ENCODE measurements at places on chromosomes 3 and 15.

- no peak for DNase-seq
Measured at GRCh38 chr3:150789451-150789850, 26.5 kb upstream of the SIAH2 start.

GRCh38 chr3:197031315-197032285 lies 2.0 kb upstream of the MELTF start:
- no peak for DNase-seq

DNA sequence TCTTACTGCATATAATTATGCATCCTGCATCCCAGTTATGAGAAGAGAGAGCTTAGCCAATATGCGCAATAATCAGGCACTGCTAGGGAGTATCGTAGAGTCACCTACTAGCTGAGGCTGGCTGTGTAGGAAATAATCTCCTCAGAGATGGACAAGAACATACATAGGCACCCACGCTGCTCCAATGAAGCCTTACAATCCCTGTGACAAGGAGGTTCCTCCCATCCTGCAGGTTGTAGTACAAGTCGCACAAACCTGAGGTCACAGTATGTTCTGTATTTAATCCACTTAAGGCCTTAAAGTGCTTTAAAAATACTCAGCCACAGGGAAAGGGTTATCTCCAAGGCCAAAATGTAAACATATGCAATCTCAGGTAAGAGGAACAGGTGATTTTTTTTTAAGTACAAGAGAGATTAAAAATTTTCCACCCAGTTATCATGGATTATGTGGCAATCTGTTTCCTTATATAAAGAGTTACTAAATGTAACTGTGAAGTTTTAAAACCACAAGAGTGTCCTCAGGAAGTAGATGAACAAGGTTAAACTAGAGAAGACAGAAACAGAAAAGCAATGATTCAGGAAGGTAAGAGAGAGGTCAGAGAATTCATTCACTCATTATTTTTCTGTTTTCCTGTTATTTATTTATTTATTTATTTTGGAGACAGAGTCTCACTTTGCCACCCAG lies 7.5 kb upstream of the COLQ start:
- DNase-seq = no peak

DNA sequence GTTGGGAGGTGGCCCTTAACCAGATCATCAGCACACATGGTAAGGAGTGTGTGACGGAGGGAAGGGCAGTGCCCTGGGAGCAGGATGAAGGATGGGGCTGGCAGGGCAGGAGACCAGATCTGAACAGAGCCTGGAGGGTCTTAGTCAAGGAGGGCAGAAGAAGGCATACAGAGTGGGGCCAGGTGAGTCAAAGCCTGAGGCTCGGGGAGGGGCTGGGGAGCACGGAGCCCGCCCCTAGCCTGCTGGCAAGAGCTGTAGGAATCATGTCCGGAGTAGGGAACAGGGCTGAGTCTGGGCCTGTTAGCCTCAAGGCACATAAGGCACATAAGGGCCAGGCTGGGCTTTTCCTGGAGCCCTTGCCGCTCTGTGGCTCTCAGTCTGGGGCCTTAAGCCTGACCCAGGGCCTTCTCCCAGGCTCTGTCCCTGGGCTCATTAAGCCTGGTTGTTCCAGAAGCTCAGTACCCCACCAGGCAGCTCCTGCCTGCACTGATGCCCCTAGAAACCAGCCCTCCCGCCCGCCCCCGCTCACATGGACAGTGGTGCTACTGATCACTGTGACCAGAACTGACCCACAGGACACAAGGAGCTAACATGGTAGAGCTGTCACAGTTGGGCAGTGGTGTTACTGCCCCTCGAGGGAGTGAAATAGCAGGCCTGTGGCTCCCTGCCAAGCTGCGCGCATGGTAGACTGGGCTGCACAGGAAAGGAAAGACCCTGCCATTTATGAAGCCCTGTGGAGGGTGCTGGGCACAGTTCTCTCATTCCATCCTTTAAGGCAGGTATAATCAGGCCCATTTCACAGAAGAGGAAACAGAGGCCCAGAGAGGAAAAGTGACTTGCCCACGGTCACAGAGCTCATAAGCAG lies 14.6 kb downstream of the ISG20 start:
- DNase-seq = no peak

DNA sequence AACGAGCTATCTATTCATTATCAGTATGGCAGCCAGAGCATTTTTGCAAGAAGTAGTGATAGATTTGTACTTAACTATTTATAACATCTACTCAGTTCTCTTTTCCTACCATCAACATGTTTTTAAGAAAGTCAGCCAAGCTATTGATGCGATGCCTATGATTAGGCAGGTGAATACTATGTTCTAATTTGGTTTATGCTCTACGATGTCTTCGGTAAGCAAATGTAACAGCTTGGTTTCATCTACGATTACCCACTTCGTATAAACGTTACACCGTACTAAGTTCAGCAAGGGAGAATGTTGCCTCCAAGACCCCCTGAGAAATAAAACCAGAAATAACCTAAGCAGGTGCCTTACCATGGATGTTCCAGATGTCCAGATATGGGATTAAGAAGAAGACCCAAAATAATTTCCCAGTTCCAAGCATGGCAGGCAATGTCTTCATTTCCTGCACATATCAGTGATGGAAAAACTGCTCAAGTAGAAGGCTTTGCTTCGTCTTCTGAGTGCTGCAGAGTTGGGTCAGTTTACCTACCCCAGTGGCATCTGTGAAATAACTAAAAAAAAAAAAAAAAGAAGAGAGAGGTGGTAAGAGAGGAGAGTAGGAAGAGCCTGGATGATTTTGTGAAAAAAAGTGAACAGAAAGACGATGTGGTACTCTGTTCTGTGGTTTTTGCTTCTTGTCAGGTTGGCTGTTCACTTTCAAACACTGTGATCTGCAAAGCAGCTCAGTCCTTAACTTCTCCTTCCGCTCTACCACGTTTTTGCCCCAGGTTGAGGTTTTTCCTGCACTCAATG lies at the start of gene BTLA:
TSS of gene BTLA (minus strand) at position 559 of the 798 bp plus-strand sequence. CDS start at position 445, 114 bp downstream.
- no peak for DNase-seq

GRCh38 chr3:195094191-195094921 lies 176.6 kb downstream of the XXYLT1 start:
- DNase-seq = no peak

DNA sequence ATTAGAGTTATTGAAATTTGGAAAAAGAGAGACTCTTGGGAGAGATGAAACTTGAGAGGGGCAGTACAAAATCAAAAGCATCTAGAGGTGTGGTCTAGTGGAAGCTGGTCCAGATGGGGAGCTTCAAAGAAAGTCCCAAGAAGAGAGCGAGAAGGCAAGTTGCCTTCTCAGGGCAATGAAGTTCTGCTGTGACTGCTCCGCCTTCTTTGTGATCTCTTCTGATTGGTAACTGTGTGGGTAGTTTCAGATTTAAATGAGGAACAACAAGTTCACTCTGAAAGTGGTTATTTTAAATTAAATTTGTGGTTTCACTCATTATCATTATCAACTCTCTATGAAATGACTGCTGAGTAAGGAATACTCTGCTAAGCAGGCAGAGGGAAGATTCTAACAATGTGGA lies 233.3 kb downstream of the NLGN1 start:
- DNase-seq = no peak

- DNase-seq = no peak
Measured at GRCh38 chr15:62935300-62936081, 107.1 kb upstream of the TPM1 start.

DNA sequence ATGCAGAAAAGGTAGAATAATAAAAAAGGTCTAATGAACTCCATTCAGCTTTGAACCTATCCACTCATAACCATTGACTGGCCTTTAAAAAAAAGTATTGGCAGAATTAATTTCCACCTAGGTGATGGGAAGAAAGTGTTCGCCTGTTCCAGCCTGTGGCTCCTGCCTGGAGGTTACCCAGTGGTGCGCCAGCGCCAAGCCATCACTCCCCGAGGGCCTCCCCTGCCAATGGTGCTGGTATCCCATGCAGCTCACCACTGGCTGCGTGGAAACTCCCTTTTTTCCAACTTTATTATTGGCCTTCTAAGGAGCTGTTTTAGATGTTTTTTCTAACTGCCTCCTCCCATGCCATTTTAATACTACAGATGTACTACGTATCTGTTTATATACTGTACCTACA lies 29.4 kb downstream of the NIPA2 start:
- no peak for DNase-seq
